Fibroblast of skin of left quadriceps (primary cell): ENCODE measurements at places on chromosomes 1 and 21.

DNA sequence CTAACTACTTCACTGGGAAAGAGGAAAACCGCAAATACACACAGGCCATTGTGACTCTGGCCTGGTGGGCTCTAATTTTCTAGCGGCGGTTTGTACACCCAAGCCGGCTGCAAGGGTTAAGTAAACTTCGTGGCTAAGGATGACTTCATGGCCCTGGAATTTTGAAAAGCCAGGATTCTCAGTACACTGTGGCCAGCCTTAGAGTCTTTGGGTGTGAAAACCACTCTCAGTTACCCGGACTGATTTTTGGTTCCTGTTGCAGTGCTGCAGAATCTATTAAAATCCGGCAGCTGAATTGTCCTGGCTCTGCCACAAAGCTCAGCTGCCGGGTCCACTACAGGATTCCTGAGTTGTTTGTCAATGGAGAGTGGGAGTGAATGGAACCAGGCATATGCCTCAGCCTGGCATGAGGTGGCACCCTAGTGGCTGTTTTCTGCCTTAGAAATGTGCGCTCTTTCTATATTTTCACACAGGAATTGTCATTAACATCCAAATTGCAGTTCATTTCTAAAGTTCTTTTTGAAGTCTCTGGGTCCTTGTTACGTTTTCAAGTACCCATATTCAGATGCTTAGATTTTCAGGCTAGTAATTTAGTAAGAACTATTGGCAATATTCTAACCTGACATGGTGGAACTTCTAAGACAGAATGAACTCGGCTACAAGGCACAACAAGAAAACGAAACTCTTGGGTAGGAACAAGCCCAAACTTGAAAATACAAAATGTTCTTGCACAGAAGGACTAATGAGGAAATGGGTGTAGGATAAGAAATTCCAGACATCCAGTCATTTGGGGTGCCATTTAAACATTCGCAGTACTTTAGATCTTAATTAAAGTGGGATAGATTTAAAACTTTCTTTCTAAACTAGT, 255.9 kb downstream of the NFIA start:
- DNase-seq = peak; percentile 52

DNA sequence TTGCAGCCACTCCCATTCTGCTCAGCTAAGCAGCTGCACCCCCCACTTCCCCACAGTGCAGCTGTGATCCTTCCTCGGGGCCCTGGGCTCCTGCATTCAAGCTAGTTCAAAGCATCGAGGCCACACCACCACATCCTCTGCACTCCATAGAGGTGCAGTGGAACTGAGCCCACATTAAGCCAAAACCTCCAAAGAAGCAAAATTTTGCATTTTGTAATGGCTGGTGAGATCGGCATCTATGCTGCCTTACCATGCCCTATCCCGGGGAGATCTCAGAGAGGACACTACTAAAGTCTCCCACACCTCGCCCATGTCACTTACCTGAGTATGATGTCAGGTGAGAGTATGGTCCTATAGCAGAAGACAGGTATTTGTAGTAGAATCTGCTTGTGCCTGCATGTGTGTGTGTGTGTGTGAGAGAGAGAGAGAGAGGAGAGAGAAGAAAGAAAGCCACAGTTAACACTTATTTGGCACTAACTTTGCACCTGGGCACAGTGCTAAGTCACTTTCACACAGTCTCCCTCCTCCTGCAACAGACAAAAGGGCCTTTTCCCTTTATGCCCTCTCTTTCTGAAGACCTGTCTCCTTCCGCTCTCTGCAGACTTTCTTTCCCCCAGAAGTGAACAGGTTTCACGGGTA, 89.8 kb downstream of the KIF14 start:
- no peak for DNase-seq

- DNase-seq = peak; percentile 19
Observed at GRCh38 chr1:236502972-236503639, 20.7 kb upstream of the LGALS8 start.

DNA sequence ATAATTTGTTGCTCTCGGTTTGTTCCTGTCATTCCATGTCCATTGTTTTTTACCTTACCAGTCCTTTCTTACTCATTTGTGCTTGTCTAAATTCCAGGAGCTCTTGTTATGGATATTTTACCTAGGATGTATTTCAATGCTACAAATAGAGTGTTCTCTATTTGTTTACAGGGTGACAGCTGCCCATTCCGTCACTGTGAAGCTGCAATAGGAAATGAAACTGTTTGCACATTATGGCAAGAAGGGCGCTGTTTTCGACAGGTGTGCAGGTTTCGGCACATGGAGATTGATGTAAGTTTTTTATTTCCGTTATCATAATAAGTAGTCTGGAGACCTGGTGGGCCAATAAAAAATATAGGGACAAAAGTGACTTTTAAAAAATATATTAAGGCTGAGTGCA, 23.0 kb downstream of the ZBED6 start:
- no peak for DNase-seq

DNA sequence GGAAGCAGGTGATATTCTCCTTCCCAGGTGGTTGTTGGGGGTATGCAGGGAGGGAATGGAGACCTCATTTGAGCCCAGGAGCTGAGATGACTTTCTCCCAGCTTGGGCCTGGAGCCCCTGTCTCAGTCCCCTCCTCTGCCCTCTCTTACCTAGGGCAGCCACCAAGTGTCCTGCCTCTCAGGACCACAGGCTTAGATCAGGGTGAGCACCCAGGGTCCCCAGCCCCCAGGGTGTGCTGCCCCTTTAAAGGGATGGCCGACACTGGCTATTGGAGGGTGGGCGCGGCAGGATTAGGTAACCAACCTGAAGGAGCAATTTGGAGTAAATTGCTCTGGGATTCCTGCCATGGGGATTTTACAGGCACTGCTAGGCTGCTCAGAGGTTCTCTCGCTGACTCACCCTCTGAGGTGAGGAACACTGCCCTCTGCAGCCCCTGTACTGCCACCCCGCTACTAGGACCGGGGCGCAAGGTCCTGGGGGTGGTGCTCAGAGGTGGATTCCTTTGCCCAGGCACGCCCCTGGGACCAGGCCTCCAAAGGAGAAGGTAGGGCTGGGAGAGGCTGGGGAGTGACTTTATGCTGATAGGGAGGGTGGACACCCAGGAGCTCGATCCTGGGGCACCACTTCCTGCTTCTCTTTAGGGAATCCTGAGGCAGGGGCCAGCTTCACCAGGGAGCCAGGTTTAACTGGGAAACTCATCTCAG, 1.5 kb downstream of the RPS6KA1 start:
- DNase-seq = no peak

DNA sequence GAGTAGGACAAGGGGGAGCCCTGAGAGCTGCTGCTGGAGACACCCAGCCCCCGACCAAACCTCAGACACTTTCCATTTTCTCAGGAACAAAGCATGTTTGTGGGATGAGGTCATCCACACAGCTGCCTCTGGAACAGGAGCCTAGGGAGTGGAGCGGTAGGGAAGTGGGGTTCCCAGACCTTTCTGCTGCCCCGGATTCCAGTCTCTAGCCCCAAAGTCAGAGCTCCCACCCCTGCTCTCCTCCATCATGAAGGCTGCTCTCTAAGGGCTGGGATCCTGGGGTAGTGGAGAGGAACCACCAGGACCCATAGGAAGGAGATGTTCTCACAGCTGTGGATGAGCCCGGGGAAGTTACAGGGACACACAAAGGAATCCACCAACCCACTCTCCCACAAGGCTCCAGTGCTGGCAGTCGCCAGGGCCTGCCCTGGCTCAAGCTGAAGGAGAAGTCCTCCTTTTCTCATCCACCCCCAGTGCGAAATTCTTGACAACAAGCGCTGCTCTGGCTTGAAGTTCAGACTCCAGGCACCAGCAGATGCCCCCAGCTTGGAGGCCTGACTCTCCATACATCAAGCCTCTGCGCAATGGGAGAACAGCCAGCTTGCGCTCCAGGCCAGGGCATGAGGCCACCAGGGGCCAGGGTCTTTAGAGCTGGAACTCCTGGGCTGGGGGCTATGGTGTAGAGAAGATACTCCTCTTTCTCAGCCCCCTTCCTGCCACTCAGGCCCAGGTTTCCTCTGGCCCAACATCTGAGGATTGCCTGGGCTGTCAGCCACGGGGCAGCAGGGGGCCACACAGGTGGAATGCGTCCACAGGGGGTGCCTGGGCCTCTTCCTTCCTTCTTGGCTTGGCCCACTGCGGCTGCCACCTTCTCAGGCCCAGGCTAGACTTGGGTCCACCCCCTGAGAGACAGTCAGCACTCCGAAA, 4.5 kb downstream of the FHL3 start:
- DNase-seq = peak; percentile 77

DNA sequence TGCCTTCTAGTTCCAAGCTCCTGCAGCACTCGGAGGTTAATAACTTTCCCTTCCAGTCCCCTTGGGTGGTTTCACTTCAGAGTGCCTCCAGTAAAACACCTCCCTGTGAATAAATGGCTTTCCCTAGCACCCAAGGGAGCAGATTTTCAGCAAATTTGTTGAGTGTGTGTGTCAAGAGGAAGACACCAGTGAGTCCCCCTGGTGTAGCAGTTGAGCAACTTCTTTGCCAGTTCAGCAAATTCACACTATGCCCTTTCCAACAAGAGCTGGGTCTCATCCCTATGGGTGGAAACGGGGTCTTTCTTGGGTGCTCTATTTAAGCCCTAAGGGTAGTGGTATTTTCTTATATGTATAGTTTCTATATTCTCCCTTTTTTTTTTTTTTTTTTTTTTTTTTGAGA, 806 bp upstream of the AADACL4 start:
- DNase-seq = no peak

DNA sequence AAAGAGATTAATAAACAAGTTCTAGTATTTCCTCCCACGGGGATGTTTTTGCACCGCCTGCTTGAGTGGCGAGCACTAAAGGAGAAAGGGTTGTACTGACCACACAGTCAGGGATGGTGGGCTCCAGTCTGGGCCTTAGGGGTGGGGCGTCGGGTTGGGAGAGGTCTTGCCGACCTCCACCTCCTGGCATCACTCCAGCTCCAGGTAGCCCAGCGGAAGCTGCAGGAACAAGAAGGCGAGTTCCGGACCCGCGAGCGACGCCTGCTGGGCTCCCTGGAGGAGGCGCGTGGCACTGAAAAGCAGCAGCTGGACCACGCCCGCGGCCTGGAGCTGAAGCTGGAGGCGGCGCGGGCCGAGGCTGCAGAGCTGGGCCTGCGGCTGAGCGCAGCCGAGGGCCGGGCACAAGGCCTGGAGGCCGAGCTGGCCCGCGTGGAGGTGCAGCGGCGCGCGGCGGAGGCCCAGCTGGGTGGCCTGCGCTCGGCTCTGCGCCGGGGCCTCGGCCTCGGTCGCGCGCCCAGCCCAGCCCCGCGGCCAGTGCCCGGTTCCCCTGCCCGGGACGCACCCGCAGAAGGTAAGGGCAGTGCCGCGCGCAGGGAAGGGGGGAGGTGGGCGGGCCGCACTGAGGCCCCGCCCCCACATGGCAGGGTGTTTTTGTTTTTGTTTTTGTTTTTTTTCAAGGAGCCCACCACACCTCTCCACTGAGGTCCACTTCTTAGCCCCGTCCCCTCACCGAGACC, 19.7 kb downstream of the MFAP2 start:
- peak; percentile 46 for DNase-seq

GRCh38 chr1:35451125-35451528, 106.1 kb downstream of the KIAA0319L start:
- peak; percentile 34 for DNase-seq

- peak; percentile 68 for DNase-seq
Observed at GRCh38 chr21:39660191-39660980, 47.6 kb downstream of the B3GALT5 start.

DNA sequence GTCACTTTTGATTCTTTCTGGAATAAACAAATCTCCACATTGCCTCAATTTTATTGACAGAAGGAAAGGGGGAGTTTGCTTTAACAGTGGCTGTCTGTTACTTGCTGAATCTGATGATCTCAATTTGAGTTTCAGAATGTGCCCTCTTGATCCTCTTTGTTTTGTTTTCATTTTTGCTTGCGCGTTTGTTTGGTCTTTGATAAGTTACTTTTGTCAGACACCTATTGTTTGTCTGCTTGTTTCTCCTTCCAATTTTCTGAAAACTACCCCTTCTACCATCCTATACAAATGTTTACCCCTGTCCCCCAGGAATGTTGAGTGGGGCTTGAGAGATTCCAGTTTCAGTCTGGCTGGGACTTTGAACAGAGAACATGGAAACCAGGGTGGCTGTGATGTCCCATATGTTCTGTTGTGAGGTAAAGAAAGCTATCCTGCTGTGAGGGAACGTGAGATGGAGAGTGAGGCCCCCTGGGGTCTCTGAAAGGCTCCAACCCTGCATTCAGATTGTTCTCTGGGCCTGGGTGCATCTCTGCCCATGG, 11.8 kb upstream of the XCL2 start:
- no peak for DNase-seq

DNA sequence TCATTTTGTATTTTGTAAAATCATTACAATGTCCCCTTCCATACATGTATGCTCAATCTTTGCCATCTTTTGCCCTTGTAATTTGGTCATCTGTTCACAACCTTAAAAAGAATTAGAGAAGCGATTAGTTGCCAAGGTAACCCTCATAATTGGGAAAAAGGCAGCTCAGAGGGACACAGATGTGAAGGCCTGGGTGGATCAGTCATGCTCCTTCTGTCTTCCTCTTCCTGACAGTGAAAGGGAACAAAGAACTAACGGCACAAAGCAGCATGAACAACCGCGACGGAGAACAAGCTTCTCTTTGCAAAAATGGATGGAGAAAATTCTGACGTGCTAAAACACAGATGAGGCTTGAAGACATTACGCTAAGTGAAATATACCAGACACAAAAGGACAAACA, 78.7 kb upstream of the COG2 start:
- DNase-seq = no peak

DNA sequence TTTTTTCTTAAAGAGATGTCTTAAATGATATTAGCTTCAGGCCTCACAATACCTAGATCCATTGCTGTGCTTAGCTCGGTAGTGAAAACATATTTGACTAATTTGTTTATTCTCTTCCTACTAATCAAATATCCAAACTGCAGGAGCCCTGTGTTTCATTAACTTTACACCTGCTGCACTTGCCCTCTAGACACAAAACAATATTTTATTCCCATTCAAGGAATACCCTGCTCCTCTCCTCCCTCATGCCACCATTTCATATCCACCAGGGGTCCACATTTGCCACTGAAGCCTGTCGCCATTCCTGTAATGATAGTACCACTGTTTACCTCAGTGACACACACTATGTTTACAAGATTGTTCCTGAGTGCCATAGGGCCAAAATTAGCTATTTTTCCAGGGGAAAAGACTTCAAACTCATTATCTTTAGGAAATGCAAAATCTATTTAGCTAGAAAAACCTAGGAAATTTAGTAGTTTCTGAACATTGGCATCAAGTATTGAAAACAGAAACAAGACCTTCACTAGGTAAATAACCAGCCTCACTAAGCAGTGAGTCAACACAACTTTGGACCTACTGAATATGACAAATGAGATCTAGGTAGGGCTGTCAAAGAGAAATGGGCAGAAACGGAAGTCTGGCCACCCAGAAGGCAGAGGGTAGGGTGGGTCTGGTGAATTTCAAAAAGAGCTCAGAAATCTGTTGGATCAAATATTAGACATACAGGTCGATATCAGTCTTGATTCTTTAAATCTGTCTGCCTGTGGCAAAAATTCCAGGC, 134.6 kb upstream of the KCNK1 start:
- no peak for DNase-seq

GRCh38 chr1:228804640-228805413, 69.5 kb downstream of the RHOU start:
- no peak for DNase-seq

DNA sequence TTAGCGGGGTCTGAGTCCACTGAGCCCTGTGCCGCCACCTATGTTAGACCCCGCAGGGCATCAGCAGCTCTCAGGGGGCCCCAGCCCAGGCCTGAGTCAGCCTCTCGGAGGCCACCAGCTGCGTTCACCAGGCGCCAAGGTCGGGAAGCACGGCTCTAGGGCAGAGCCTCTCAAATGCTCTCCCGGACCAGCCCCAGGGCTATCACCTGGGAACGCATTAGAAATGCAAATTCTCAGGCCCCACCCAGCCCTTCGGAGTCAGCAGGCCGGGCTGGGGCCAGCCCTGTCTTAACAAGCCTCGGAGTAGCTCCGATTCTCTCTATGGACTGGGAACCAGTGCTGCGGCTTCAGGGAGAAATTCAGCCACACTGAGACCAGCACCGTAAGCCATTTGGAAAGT, 37.2 kb upstream of the TSPEAR start:
- no peak for DNase-seq
